T-helper 1 cell (primary cell): ENCODE measurements at places on chromosomes 16 and 17.

DNA sequence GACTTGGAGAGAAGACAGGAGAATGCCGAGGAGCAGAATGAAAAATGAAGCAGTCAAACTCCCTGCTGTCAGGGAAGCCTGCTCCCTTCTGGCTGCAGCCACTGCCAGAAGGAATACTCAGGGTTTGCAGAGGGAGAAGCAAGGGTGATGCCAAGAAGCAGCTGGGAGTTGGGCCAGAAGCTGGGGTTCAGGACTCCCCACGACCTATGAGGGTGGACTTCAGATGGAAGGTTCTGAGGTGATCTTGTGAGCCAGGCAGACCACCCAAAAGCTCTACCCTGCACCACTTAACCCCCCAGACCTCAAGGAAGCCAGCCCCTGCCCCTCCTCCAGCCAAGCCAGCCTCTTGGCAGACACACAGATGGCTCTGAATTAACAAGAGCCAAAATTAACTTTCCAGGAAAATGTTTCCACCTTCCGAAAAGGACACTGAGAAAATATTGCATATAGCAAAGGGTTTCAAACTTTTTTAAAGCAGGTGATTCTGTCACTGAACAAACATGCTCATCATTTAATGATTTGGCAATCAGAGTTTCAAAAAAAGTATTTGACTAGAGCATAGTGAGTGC is 126.0 kb upstream of the ERCC4 start:
- DNase-seq = no peak

DNA sequence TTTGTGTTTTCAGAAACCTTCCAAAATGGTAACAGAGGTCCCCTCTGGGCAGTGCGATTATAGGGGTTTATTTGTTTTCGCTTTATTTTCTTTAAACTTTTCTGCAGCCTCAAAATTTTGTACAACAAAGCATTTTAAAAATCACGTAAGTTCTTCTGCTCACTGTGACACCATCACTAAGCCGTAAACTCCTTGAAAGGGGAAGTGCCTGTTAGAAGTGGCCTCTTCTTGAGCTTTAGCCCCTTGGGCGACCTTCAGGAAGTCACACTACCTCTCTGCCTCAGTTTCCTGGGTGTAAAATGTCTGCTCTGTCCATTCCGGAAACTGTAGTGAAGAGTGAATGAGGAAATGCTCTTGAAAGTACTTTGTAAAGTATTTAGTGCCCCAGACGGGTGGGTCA is 26.6 kb downstream of the ARHGAP27 start:
- no peak for DNase-seq

- no peak for DNase-seq
Measured at GRCh38 chr16:49484451-49484849, 110.8 kb downstream of the C16orf78 start.

GRCh38 chr17:51120357-51120738 is 320 bp downstream of the SPAG9 start:
- no peak for DNase-seq

GRCh38 chr17:40841246-40841645 is 18.8 kb upstream of the KRT10 start:
- DNase-seq = no peak

GRCh38 chr17:9148905-9149525 is 127.7 kb downstream of the NTN1 start:
- no peak for DNase-seq

DNA sequence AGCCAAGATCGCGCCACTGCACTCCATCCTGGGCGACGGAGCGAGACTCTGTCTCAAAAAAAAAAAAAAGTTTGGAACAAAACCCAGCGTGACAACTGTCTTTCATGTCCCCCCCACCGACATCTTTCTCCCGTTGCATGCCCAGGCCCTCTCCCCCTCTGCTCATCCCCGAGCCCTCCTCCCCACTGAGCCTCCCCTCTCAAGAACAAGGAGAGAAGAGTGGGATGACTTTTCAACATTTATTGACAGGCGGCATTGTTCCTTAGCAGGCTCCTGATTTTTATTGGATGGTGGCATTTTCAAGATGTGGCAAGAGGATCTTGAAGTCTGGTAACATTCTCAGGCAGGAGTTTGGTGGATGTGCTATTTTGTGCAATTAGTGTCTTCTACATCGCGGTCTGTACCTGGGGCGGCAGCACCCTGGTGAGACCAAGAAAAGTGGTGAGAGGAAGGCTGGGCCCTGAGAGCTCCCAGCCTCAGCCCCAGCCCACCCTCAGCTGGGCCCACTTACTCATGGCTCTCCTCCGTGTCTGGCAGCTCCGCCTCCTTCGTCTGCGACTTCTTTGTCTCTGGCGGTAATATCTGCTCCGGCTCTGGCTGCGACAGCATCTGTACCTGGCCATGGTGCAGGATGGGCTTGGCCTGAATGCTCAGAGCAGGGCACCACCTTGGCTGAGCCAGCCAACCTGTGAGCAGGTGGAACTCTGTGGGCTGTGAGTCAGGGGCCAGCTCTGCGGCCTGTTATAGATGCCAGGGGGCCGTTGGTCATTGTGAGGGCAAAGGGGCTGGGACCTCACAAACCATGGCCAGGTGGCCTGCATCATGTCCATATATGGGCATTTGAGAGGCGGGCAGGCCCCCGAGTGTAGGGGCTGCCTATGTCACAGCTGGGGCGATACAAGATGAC is at the start of gene PRM1:
Gene PRM1, minus strand, starts transcription at position 715 of the 907 bp plus-strand sequence. Its CDS starts 92 bp downstream, at position 623.
- DNase-seq = no peak

GRCh38 chr17:76993651-76994050 is 125.4 kb downstream of the MGAT5B start:
- DNase-seq = no peak

GRCh38 chr17:10149573-10150399 is 48.6 kb downstream of the GAS7 start:
- no peak for DNase-seq

DNA sequence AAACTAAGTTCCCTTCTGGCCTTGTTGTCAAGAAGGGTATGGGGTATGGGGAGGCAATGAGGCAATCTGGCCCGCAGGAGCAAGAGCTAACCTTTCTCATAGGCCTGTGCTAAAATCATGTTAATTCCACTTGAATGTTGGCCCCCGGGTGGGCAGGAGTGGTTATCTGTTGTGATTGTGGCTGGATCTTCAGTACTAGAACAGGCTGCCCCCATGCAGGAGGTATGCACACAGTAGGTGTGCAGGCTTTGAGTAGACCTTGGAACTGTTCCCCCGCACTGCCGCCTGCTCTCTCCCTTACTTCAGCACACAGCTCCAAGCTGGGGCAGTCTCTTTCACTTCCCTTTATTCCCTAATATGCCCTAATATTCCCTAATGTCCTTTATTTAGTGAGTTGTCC is 52.4 kb upstream of the TANGO6 start:
- no peak for DNase-seq

DNA sequence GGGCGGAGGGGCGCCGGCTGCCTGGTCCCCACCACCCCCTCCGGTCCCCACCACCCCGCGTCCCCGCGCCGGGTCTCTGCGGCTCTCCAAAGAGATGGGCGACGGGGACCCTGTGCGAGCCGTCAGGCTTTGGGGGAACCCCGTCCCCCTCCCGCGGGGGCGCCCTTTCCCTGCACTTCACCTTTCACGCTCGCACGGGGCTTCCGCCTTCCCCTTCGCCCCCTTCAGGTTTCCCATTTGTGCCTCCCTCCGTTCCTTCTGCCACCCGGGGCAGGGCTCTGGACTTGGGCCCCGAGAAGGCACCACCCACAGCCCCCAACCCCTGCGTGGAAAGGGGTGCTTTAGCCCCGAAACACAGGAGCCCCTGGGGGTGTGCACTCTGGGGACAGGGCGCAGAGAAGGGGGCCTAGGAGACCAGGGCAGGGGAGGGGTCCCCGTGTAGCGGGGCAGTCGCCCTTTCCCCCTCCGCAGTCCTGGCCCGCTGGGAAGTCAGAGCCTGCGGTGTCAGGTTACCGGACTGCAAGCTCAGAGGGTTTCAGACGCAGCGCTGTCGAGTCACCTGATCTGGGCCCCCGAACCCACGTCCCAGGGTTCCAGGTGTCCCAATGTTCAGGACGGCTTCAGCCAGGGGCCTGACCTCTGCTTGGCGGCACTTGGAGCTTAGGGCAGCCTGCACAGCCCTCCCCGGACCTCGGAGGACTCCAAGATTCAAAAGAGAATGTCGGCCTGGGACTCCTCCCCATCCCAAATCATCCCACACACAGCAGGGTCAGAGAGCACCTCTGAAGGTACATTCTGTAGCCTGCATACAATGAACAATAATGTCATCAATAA is 6.7 kb upstream of the CCDC92B start:
- no peak for DNase-seq

GRCh38 chr17:21201298-21201595 is 12.7 kb downstream of the TMEM11 start:
- no peak for DNase-seq

GRCh38 chr16:9599415-9600120 is 508.1 kb downstream of the HAPSTR1 start:
- DNase-seq = no peak

DNA sequence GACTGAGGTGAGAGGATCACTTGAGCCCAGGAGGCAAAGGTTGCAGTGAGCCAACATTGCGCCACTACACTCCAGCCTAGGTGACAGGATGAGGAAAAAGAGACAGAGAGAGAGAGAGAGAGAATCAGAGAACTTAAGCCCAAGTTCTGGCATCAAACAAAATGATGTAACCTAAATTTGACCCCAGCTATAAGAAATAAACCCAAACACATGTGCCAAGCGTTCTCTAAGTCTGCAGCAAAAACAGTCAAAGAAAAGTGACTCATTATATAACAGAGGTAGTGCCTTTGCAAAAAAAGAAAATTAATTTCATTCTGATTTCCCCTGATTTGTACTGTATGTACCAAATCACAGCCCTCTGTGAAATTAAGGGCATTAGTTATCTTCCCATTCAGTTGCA is 89.5 kb downstream of the CDH11 start:
- DNase-seq = no peak

GRCh38 chr17:16215002-16215272 is 397 bp downstream of the NCOR1 start:
- no peak for DNase-seq

GRCh38 chr17:11944587-11944986 is 52.7 kb downstream of the ZNF18 start:
- DNase-seq = no peak

DNA sequence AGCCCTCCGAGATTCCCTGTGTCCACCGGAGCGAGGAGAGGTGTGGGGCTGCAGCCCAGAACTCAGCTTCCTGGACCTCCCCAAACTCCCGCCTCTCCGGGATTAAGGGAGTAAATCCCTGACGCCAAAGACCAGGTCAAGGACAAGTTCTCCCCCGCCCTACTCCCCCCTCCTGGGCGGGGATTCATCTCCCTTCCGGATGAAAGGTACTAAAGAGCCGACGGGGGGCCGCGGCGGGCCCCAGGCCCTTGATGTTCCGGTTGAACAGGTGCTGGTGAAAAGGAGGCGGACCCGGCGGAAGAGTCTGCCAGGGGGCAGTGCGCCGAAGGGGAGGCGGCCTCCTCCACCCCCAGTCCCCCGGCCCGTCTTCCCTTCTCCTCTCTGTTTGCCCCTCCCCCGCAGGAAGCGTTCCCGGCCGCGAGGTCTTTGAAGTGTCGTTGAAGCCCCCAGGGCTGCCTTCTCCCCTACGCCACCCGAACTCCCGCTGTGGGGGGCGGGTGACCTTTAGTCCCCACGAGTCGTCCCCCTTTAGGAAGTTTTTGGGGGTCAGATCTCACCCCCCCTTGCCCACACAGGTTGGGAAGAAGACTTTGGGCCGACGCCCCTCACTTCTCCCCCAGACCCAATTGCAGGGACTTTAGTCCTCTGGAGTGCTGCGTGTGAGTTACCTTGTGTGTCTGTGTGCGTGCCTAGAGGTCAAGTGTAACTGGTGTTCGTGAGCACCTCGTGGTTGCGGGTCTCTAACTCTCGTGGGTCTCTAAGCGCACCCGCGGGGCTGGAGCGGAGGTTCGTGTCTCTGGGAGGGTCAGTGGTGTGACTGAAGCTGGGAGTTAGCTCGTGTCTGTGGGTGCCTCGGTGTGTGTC is 1.1 kb upstream of the MLLT6 start:
- DNase-seq = peak; percentile 82

- DNase-seq = peak; percentile 81
Measured at GRCh38 chr17:50151041-50151936, 812 bp upstream of the PPP1R9B start.

- DNase-seq = no peak
Measured at GRCh38 chr16:9847146-9847545, 335.1 kb downstream of the GRIN2A start.

DNA sequence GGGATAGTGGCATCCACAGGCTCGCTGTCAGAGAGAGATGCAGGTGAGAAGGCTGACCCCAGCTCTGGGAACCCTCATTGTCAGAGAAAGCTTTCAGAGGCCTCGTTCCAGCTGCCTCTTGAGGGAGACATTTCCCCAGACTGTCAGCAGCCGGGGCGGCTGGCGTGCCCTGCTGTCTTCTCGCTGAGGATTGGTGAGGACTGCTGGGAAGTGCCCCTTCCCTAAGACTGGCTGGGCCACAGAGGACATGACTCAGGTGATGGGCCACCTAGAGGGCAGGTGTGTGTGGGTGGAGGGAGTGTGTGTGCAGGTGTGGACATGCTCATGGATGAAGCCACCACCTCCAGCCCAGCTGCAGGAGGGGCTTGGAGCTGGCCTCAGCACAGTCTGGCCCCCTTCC is 25.3 kb downstream of the SPACA3 start:
- no peak for DNase-seq

- no peak for DNase-seq
Measured at GRCh38 chr17:79183043-79183292, 108.3 kb downstream of the ENGASE start.

DNA sequence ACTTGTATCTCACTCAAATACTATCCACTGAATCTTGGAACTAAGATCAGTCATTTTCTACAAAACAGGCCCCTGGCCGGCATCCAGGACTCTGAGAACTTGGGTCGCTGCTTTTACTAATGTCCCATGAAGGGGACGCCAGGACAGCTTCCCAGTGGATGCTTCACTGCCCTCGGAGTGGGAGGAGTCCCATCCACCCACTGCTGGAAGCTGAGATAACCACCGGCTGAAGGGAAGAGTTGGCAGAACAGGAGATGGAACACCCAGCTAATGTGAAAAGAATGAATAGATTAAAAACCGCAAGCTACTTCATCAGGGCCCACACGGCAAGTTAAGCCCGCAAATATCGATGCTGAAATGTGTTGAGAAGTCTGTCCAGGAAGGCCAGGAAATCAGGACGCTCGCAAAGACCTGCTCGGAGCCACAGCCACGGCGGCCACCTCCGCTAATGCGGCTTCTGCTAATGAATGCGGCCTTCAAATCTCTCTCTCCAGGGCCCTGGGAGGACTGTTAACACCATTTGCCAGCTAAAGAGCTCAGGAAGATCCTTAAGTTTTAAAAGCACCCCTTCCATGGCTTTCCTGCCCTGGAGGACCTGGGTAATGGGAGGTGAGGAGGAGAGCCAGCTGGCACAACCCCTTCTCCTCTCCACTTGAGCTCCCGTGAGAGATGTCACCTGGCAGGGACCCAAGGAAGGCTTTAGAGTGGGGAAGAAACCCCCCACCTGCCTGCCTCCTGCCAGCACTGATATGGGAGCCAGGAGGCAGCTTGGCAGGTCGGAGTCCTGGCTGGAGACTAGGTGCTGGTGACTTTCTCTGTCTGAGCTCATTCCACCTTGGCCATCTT is 226.6 kb upstream of the RPL38 start:
- no peak for DNase-seq

- no peak for DNase-seq
Measured at GRCh38 chr17:78672005-78672404, 94.8 kb upstream of the DNAH17 start.

- no peak for DNase-seq
Measured at GRCh38 chr16:2528161-2529060, 2.8 kb downstream of the CEMP1 start.
